Central memory CD4-positive, alpha-beta T cell (primary cell): ENCODE measurements at places on chromosomes 6 and 20.

DNA sequence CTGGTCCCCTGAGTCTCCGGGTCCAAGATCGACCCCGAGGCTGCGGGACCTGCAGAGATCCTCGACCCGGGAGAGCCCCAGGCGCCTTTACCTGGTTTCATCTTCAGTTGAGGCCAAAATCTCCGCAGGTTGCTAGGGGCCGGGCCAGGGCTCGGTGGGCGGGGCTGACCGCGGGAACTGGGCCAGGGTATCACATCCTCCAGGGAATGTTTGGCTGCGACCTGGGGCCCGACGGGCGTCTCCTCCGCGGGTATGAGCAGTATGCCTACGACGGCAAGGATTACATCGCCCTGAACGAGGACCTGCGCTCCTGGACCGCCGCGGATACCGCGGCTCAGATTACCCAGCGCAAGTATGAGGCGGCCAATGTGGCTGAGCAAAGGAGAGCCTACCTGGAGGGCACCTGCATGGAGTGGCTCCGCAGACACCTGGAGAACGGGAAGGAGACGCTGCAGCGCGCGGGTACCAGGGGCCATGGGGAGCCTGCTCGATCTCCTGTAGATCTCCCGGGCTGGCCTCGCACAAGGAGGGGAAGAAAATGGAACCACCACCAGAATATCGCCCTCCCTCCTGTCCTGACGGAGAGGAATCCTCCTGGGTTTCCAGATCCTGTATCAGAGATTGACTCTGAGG is 53.8 kb upstream of the POLR1H start:
- DNase-seq = peak; percentile 7

GRCh38 chr20:39986173-39986904 is 702.7 kb downstream of the MAFB start:
- DNase-seq = no peak

DNA sequence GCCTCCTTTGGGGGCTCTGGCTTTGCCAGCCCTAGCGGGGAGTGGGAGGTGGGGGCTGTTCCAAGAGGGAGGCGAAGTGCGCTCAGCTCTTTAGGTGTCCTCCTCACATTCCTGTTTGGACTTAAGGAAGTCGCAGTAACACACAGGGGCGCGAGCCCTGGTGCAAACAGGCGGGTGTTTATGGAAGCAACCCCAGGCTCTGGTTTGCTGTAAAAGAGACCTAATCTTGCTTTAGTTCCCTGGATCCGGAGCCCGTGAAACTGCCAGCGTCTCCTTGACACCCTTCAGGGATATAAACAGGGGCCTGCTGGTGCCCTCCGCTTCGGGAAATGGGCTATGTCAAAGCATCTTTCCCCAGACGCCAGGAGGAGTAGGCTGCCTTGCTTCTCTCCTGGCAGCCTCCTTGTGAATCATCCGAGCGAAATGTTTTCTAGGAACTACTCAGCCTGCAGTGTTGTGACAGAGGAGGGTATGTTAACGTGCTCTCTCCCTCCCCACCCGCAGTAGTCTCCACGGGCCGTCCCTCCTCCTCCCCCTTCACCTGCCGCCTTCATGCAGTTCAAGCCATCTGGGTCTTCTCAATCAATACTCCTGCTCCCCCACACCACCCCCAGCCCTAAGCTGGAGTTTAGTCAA is 168.0 kb upstream of the LRFN2 start:
- DNase-seq = no peak

- no peak for DNase-seq
These were observed 32.6 kb downstream of the BMP6 start for GRCh38 chr6:7758456-7758855.

DNA sequence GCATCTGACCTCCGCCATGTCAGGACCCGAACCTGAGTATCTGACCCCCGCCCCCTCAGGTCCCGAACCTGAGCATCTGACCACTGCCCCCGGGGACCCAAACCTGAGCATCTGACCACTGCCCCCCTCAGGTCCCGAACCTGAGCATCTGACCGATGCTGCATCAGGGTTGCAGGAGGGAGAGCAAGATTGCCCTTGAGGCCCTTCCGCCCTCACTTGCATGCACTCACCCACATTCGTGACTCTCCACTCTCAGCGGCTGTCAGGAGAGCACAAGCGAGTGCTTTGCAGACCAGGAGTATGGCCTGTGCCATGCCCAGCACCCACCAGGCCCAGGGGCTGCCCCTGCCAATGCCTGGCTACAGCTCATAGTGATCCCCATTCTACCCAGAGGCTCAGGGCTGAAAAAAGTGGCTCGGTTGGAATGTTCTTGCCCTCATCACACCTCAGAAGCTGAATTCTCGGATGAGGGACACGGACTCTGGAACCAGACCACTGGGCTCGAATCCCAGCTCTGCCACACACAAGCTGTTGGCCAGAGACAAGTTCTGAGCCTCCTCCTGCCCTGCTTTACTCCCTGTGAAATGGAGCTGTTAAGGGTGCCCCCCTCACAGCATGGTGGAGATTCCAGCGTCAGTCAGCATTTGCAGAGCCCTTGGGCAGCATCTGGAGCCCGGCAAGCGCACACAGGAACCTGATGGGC is 82.1 kb downstream of the DLL1 start:
- DNase-seq = no peak
